ENCODE measurements at places on chromosomes 7 and 10. TPM values are rescaled to one million over a fixed set of nuclear protein-coding genes. Genes with fewer than 3 reads are reported as not detected.

DNA sequence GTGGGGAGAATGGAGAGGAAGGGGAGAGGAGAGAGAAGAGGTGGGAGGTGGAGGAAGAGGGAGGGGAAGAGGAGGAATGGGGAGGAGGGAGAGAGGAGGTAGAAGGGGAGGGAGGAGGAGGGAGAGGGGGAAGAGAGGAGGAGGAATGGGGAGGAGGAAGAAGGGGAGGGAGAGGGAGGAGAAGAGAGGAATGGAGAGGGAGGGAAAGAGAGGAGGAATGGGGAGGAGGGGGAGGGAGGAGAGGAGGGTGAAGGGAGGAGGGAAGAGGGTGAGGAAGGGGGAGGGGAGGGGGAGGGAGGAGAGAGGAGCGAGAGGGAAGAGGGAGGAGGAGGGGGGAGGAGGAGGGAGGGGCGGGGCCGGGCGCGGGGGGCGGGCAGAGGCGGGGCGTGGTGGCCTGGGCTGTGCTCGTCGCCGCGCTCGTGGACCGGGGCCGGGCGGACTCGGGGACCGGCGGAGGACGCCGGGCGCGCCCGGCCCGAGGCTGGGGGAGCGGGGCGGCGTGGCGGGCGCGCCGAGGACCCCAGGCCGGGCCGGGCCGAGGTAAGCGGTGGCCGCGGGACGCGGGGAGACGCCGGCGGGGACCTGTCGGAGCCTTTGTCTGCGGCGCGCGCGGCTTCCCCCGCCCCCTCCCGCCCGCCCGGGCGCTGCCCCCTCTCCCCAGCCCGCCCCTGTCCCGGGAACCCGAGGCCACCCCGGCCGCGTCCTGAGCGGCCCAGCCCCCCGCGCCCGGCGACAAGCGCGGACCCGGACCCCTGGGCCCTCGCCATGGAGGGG is at the start of gene SLC29A4:
Gene SLC29A4 (plus strand): TSS at position 401 of the 774 bp plus-strand sequence. CDS start 4,874 bp downstream, outside the sequence.
- DNase-seq = peak; percentile 76

DNA sequence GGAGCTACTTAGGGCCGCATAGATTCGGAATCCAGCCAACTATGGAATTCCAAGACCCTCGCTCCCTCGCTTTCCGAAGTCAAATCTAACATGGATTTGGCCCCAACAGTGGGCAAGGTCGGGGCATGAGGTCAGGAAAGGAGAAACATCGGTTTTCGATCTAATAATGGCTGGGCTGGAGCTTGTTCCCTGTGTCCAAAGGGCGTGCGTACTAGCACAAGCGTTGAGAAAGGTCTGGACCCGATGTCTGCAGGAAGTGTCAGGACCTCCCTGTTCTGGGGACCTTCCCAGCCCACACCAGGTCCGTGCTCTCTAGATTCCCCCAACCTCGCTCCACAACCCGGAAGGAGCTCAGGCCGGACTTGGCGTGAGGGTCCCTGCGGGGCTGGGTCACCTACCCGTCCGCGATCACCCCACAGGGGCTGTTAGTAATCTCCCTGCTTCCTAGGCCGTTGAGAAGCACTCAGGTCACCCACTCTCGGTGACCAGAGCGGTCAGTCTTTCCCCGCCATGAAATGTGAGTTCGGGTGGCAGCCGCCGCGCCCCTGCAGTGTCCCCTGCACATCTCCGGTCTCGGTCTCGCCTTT is 4.8 kb downstream of the FEZF1 start:
- peak; percentile 75 for DNase-seq

- no peak for DNase-seq
These were observed 205.5 kb downstream of the SEMA3D start for GRCh38 chr7:84981055-84981976.

Gene TMEM270
- not detected for total RNA-seq

GRCh38 chr10:107809889-107810288 is 645.4 kb upstream of the SORCS1 start:
- no peak for DNase-seq

Gene KAT6B
- total RNA-seq = 11.2 TPM

Gene GDI2
- 590 TPM for total RNA-seq

- no peak for DNase-seq
These were observed 216.0 kb downstream of the KLF6 start for GRCh38 chr10:3568983-3569382.

DNA sequence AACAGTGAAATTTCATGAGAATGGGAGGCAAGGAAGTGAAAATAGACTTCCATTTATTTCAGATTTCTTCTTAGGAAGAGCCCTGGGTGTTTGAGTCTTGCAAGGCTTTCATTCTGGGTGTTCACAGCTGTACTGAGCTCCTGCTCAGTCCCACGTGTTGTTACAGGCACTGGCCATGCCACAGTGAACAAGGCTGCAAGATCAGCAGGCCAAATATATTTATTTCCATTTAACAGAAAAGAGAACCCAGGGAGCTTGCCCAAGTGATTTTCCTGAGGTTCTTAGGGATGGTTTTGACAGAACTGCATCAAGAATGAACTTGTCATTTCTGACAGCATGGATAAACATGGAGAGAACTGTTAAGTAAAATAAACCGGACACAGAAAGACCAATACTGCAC is 54.5 kb upstream of the CD36 start:
- no peak for DNase-seq

DNA sequence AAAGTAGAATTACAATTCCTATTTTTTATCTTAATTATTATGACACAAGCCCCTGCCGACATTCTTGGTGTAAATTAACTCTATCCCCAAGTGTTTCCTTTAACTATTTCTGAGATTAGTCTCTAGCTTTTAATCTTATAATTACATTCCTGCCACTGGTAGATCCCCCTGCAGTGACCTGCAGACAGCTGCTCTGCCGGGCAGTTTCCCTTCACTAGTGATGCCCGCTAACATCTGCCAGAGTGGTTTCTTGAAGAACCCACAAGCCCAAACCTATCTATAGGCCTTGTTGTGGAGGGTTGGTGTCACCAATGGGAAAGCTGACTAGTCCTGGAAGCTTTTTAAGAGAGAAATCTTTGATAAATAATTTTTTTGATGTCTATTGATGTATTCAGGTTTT is 50.0 kb downstream of the ADAM22 start:
- no peak for DNase-seq

GRCh38 chr7:99129001-99129400 is 14.9 kb downstream of the SMURF1 start:
- DNase-seq = no peak

DNA sequence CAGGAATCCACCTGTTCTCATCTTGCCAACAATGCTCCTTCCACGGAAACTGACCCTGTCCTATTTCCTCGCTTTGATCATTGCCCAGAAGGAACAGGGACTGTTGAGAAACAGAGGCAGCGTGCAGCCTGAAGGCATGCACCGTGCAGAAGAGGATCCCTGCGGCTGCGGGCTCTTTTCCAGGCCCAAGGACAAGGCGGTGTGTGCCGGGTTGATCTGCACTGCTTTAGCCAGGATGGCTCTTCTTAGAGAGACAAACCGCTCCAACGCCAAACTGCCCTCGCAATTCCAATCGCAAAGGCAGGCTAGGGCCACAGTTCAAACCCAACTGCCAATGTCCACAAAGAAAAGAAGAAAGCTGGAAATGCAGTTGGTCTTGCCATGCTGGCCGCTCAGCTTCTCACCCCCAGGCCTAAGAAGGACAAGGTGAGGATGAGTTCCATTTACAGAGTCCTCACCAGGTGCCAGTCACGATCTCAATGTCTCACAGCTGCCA is 26.5 kb downstream of the BRI3 start:
- no peak for DNase-seq

DNA sequence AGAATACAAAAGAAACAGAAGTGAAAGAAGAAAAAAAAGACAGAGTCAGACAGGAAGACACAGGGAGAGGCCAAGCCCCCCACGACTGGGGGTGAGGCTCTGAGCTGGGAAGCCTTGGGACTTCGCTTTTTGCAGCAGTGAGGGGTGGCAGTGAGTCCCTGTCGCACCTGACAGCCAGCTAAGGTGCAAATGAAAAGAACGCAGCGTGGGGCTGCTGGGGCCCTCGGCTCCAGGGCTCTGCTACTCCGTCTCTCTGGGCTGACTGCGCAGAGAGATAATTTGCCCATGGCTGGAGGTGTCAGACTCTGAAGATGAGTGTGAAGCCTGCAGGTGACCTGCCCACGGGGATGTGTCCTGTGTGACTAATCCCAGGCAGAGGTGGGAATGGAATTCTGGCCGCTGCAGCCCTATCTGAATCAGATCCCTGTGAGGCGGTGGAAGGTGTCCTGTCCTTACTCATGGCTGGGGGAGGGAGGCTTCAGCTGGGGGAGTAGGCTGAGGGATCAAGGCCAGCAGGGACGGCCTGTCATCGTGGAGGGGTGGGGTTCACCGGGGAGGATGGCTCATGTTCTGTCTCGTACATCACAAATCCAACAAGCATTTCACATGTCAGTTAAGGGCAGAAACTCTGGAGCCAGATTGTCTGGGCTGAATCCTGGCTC is 96.4 kb downstream of the SLIT1 start:
- DNase-seq = peak; percentile 69

DNA sequence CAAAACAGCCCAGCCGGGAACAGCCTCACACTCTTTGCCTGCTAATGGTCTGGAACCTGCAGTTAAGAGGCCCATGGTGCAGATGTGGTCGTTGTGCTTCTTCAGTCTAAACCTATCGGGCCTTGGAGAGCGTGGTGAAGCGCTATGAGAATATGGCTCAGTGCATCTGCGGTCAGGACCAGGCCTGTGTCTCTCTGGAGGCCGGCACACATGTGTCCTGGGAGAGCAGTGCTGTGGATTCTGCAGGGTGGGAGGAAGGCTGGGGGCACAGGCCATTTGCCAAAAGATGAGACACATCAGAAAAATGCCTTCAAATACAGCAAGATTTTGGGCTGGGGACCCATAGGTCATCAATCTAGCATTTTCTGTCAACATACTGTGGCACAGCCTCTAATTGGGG is 231.5 kb upstream of the GLI3 start:
- DNase-seq = no peak

GRCh38 chr7:74355091-74355490 is 65.9 kb downstream of the CLIP2 start:
- no peak for DNase-seq

GRCh38 chr7:100863406-100863950 is 3.7 kb upstream of the TRIP6 start:
- DNase-seq = peak; percentile 13

Gene CCAR1
- 67.7 TPM for total RNA-seq

DNA sequence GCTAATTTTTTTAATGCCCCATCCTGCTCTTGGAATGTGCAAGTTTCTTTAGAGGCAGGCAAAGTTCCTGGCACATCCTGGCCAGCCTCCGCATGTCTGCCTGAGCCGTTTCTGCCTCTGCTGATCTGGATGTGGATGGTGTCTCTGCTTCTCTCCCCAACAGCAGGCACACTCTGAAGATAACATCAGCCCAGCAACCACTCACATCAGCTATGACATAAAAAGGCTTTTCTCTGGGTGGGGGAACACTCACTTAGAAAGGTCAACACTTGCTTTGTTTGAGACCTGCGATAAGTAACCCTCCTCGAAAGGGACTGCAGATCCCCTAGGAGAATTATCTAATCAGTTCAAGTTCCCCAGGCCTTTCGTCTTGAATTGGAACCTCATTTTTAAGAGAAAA is 142.9 kb downstream of the FGFR2 start:
- no peak for DNase-seq

DNA sequence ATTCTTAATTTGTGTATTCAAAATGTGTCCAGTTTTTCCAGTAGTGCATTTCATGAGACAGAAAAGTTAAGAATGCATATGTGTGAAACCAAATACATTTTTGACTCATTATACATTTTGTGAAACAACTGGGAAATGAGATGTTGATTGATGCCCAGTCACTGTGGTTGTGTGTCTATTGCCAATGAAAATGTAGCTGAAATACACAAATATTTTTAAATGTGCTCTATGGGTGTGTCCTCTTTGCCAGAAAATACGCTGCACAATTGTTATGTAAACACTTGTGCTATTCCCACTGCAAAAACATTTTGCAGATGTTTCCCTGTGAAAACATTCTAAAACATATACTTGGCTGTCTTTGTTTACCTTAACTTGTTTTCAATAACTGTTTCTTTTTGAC is 395.2 kb downstream of the TFEC start:
- DNase-seq = no peak

DNA sequence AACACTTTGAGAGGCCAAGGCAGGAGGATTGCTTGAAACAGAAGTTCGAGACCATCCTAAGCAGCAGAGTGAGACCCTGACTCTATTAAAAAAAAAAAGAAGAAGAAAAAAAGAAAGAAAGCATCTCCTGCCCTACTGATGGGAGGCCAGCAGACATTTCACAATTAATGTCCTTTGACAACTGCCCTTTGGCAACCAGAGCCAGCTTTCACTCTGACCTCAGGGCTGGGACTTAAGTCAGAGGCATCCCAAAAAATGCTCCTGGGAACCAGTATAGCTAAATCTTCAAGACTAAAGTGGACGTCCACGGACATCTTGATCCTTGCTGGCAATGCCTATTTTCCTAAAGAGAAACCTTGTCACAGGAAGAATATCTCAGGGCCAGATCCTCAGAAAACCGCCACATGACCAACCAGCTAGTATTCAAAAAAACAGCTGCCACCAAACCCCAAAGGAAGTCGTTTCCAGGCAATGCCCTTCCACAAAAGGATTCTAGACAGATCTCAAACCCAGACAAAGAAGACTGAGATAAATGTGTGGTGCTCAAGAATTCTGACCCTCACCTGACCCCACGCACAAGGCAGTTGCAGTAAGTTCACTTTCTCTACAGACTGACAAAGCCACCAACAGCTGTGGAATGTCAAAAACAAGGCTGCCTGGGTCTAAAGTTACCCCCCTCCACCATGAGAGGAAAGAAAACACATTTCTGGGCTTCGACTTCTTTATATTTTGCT is 18.4 kb downstream of the GFRA1 start:
- DNase-seq = no peak

DNA sequence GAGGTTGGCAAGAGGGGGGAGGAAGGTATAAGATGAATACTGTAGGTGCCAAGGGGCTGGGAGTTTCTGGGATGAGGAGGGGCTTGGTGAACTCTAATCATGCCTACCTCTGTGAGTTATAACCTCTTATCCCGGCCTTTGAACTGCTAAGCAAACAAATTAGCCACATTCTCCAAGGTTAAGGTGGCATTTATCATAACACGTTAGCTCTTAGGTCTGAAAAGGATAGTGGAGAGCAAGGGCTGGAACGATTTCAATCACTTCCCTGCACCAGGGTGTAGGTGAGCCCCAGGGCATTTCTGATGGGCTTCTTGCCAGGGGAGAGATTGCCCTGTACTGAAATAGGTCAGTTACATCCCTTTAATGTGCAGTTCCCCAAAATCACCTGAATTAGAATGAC is 28.6 kb upstream of the DMBT1 start:
- no peak for DNase-seq

DNA sequence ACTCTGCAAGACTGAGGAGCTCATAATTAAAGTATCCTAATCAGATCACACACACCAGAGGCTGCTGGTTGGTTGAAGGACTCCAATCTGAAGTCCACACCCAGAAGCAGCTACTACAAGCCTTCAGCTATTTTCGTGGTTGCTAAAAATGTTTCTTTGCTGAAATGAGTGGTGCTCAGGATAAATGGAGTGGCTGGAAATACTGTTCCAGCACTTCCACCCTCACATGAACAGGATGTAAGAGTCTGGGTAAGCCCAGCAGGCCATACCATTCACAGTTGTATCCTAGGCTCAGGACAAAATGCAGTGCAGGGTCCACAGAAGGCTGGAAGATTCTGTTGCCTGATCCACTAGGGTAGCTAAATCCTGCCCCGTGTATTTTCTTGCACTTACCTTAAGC is 34.1 kb downstream of the AFAP1L2 start:
- no peak for DNase-seq

Data from H7 (cell line).